ENCODE measurements at places on chromosomes 2 and 18.

DNA sequence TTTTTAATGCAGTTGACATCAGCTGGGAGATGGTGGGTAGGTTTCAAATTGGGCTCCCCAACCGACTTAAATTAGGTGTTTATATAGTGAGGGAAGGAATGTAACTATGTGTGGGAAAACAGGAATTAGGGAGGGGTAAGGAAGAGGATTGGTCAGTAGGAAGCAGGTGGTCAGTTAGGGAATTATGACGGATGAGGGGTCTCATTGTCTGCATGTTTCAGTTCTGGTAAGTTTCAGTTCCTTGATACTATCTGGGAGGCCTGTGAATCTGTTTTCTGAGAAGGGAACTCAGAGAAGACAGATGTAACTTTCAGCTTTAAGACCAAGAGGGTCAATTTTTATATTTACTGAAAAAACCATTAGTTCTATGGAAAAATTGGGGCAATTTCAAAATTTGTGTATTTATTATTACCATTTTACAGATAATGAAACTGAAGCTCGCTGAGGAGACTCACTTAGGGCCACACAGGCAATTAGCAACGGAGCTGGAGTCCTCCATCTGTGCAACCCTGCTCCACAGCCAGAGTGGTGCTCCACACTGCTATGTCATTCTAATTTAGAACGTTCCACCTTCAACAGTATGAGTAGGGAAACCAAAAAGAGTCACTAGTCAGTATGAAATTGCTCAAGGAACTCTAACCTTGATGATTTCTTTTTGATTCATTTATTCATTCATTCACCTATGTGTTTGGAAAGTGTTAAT lies 36.0 kb upstream of the CCDC195 start:
- no peak for DNase-seq

- DNase-seq = no peak
Measured at GRCh38 chr2:8152392-8153257, 529.2 kb upstream of the ID2 start.

DNA sequence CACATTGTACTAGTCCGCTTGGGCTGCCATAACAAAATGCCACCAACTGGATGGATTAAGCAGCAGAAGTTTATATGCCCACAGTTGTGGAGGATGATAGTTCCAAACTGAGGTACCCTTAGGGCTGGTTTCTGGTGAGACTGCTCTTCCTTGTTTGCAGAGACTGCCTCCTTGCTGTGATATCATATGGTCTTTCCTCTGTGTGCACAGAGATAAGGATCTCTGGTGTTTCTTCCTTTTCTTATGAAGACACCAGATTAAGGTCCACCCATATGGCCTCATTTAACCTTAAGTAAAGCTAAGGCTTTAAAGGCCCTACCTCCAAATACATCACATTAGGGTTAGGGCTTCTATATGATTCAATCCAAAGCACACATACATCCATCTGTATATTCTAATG lies 738.2 kb upstream of the GCFC2 start:
- DNase-seq = no peak

DNA sequence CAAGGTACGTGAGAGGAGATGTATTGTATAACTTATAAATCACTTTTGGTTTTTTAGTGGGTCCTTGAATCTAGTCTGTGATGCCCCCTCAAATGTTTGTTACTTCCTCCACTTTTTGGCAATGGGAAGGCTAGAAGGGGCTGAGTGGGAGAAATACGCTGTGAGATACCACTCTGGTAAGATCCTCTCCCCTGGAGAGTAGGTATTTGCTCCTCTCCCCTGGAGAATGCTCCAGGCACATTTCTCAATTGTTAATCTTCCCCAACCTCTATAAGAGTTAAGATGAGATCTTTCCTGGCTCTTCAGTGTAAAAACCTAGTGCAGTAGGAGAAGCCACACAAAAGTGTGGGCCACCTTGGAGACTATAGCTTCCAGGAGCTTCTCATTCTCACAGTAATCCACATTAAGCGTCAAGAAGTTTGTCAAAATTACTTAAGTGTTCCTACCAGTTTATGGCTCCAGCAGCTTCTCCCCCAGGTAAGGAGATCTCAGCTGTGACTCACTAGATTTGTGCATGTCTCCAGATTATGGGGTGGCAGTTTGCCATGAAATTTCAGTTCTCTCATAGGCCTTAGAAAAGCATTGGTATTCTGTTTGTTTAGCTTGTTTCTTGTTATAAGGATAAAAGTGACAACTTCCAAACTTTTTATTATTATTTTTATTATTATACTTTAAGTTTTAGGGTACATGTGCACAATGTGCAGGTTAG lies 182.6 kb downstream of the FSIP2 start:
- DNase-seq = no peak

GRCh38 chr2:96345438-96345837 lies 9.9 kb downstream of the NCAPH start:
- no peak for DNase-seq

GRCh38 chr2:30631051-30631671 lies 176.1 kb downstream of the CAPN13 start:
- no peak for DNase-seq

GRCh38 chr18:49856496-49856895 lies 43.2 kb upstream of the ACAA2 start:
- DNase-seq = no peak

DNA sequence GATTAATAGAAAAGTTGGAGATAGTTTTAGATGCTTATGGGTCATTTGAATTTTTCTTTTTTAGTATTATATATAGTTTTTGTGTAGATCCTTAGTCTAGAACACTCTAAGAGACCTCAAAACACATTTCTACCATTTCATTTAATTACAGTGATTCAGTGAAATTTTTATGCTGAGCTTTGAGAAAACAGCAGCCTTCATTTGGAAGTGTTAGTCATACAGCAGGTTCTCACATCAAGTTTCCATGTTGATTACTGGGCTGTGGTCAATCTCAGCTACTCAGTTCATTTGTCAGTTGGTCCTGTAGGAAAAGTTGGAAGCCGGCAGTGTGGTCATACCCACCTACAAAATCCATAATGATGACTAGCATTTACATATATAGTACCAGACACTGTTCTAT lies 37.9 kb downstream of the MAP3K19 start:
- DNase-seq = no peak

DNA sequence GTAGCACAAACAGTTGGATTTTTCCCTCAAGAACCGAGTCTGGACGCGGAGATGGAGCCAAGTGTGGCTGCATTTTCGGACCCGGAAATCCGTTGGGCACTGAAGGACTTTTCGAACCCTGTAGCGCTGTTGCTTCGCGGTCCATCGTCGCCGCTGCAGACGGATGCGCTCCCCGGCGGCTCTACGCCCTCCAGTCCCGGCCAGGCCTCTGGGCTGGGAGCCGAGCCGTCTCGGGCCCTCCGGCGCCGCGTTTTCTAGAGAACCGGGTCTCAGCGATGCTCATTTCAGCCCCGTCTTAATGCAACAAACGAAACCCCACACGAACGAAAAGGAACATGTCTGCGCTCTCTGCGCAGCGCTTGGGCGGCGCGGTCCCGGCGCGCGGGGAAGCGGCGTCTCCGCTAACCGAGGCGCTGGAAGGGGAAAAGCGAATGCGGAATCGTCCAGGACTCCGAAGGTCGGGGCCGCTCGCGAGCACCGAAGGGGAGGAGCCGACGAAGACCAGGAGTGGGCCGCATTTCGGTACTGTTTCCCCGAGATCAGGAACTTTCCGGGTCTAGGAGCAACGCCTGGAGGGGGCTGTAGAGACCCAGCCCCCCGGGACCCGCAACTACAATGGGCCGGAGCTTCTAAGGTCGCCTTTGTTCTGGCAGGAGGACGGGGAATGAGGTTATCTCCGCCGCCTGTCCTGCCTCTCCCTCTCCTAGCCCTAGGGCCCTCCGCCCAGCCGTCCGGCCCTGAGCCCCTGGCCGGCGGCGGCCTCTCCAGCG lies 3.2 kb downstream of the EMX1 start:
- DNase-seq = no peak

- no peak for DNase-seq
Measured at GRCh38 chr2:31319406-31320175, 85.6 kb downstream of the EHD3 start.

DNA sequence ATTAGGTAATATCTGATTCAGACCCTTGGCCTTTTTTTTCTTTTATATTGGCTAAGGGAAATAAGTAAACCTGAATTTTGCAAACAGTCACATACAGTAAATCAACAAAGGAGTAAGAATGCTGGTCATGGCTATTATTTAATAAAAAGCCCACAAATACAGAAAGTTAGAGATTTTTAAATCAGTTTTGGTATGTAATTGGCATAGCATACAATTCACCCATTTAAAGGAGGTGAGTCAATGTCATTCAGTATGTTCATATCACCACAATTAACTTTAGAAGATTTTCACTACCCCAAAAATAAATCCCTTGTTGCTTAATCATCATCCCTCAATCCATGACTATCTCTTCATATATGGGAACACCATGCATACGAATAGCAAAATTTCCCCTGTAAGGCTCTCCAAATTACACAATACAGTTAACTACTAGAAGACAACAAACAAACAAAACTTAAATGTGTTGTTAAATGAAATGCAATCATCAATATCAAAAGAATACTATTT lies 45.9 kb upstream of the NYAP2 start:
- DNase-seq = no peak

DNA sequence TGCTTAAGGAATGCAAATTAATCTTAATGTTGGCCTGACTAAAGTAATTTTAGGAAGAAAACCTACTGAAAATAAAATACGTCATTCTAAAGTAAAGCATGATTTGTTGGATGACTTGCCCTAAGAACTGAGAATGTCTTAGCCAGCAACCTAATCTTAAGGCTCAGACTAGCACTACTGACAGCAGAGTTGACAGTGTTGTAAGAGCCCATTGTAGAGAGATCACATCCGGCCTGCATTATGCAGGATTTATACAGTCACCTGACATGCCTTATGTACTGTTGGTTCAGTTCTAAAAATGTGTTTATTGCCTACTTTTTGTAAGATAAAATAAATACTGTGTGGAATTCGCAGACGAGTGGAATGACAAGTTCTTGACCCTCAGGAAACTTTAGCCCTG lies 82.3 kb downstream of the TMEM185B start:
- DNase-seq = no peak

GRCh38 chr2:95026471-95027368 lies 1.2 kb downstream of the MAL start:
- DNase-seq = no peak

DNA sequence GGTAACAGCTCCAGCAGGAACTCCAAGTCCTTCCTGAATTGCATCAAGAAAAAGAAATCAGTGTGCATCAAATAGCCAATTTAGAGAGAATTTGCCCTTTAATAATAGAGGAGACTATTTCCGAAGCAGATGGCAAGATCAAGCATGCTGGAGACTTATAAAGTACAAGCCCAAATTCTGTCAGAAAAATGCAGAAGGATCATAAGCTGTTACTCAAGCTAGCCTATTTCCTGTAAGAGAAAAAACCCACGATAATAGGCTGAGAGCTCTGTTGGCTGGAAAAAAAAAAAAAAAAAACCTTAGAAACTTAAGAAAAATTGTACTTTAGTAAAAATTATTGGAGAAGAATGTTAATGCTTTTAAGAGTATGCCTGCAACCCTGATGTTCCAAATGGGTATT lies 24.4 kb upstream of the ITM2C start:
- DNase-seq = no peak

- DNase-seq = no peak
Measured at GRCh38 chr2:70620020-70620419, 66.4 kb upstream of the TGFA start.

DNA sequence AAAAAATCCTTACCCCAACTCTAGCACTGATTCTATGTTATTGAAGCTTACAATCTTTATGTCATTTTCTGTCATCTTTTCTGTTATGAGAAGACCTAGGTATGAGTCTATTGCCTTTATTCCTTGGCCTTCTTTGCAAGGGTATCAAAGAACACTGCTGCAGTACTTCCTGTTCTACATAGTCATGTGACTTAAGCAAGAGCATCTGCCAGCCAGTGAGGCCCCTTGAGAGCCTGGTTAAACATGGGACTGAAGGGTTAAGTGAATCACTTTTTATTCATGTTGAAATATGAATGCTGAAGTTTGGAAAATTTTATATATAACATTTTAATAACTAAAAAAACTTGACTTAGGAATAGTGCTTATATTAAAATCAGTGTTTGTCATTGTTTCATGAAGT lies 844 bp upstream of the CPS1 start:
- no peak for DNase-seq

DNA sequence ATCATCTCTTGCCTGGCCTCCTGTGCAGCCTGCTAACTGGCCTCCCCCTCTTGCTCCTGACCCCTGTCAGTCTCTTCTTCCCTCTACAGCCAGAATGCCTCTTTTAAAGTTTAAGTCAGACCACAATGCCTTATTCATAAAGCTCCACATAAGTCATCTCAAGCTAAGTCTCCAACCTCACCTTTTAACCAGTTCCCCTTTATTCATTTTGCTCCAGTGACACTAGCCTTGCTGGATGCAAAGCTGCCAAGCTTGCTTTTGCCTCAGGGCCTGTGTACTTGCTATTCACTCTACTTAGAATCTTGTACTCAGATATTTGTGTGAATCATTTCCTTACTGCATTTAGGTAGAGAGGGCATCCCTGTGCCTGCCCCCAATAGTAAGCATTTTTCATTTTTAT lies 180.9 kb downstream of the PDE1A start:
- DNase-seq = no peak

DNA sequence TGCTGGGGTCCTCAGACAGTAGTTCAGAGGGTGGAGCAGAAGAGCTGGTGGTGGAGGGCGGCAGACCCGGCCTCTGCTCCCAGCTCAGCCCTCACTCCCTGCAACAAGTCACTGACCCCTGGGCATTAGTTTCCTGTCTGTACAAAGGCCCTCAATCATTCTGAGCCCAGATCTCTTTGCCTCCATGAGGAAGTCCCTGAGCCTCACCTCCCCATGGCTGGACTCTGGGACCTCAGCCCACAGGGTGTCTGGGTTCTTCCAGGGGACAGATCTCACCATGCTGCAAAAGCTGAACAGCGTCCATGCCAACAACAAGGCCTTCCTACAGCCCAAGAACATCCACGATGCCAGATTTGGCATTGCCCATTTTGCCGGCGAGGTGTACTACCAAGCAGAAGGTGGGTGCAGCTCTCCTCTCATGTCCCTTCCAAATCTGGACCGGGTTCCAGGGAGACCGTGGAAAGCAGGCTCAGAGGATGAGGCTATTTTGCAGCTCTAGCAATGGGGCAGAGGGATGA lies 49.1 kb downstream of the MYO7B start:
- no peak for DNase-seq

All from NCI-H1436 treated with DMSO at 0.1 percent for 48 hours (cell line).